ENCODE measurements at places on chromosomes 6 and 20.

DNA sequence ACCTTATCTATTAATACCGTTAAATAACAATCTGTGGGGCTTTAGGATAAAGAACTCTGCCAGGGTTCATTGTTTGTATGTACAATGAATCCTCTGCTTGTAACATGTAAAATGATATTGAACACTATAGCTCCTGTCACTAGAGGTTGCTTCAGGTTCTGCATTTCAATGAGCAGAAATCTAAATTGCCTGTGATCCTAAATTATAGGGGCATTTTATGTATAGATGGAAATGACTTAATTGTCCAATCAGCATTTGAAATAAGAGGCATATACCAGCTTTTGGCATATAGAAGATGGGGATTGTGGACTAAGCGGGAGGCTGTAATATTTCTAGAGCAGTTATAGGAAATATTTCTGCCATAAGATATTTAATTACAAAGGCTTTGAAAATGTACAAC, 2.0 kb downstream of the NCOA3 start:
- DNase-seq: no peak

DNA sequence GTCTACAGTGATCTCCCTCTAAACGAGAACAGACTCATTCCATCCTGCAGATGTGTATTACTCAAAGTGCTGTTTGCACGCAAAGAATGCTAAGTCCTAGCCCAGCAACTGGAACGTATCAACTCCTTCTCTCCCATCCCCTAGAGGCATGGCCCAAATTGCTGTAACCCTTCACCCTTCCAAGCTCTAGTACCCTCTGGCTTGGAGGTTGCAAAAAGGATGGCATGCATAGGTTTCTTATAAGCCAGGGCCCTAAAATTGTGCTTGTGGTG, 71.5 kb upstream of the TGM3 start:
- DNase-seq: no peak

GRCh38 chr20:63568986-63569949, 4.8 kb downstream of the HELZ2 start:
- DNase-seq: no peak

GRCh38 chr6:116827561-116828240, 1.2 kb downstream of the GPRC6A start:
- DNase-seq: no peak

- no peak for DNase-seq
These were observed 4.7 kb downstream of the NKX2-2 start for GRCh38 chr20:21509079-21509596.

- no peak for DNase-seq
These were observed 17.9 kb upstream of the TCFL5 start for GRCh38 chr20:62879275-62880146.

- no peak for DNase-seq
These were observed 372 bp downstream of the KIAA0408 start for GRCh38 chr6:127458817-127459216.

DNA sequence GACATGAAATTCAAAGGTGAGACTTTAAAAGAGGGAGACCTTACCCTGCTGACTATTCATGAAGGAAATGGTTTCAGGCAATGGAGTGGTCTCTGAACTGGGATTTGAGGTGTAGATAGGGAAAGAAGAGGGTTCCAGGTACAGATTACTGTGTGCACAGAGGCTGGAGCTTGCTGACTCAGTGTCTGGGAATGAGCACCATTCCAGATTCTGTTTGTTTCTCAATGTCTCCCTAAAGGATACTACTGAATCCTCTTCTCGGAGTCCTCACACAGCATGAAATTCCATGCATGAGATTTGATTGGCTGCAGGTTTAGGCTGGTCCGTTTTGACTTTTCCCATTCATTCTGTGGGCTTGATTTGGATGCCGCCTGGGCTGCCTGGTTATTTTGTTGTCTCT, 49.0 kb downstream of the PPP1R14C start:
- no peak for DNase-seq

GRCh38 chr6:162727322-162728182, at the start of the genes PACRG and PRKN:
Gene PACRG, plus strand, starts transcription at chr6:162727974.
Gene PRKN, minus strand, starts transcription at chr6:162727766.
- peak; percentile 100 for DNase-seq

DNA sequence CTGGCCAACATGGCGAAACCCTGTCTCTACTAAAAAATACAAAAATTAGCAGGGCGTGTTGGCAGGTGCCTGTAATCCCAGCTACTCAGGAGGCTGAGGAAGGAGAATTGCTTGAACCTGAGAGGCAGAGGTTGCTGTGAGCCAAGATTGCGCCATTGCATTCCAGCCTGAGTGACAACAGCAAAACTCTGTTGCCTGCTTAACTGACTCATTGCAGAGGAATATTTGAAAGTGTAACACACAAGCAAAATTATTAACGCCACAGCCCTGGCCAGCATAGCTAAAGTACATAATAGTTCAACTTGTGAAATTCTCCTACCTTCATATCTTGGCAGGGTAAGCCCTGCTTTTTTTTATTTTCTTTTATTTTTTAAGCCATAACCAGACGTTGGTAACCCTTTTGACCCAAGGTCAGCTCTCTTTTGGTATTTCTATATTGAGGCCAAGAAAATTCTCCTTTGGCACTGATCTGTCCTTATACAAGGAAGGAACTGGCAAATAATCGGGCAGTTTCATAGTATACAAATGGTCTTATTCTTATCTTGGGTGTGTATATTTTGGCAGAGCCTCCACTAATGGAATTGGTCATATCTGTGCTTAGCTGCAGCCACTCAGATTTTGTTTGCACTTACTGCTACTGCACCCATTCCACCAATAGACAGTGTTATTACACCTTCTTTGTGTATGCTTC, 4.0 kb upstream of the ADGRF5 start:
- DNase-seq: no peak

DNA sequence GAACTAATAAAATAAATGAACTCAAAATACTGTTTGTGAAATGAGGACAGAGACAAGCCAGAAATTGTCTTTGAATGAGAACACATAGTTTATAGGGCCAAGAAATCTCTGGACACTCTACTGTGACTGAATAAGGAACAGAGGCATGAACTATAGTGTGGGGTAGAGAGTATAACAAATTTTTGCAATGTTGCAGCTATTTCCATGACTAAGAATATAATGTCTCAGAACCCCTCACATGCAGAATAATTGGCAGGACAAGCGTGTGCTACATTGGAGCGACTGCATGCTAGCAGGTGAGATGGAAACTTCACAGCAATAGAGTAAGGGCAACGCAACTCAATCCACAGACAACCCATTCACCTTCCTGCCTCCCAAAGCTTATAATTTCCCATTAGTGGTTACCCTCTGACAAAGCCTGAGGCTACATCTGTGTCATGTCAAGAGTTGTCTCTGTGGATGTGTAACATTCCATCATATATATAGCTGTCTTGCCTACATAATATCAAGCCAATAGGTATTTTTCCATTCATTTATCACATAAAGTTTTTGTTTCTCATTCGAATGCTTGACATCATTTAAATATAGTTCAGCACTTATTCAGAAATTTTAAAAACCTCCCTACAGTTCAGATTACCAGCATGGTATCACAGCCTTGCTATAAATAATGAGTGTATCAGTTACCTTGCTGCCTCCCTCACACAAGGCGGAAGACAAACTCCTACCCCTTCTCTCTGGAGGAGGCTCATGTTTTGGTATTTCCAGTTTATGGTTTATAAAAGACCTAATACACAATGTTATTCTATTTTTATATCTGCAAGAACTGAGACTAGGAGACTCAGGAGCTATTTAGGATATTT, 47.9 kb upstream of the ECHDC1 start:
- no peak for DNase-seq

DNA sequence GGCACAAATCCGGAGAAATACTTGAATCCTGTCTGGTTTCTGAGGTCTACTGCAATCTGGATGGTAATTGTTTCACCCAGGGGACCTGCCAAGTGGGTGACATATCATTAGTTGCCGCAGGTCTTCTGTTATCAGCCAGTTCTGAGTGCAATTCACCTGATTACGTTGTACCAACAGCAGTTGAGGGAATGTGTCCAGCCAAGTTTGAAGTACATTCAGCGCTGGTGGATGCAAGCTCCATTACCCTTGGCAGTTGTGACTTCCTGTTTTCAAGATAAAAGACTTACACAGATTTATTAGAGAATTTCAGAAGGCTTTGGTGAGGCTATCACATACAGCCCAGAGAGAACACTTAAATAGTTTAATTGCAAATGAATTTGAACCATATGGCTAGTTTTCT, 42.8 kb downstream of the FNDC1 start:
- DNase-seq: no peak

DNA sequence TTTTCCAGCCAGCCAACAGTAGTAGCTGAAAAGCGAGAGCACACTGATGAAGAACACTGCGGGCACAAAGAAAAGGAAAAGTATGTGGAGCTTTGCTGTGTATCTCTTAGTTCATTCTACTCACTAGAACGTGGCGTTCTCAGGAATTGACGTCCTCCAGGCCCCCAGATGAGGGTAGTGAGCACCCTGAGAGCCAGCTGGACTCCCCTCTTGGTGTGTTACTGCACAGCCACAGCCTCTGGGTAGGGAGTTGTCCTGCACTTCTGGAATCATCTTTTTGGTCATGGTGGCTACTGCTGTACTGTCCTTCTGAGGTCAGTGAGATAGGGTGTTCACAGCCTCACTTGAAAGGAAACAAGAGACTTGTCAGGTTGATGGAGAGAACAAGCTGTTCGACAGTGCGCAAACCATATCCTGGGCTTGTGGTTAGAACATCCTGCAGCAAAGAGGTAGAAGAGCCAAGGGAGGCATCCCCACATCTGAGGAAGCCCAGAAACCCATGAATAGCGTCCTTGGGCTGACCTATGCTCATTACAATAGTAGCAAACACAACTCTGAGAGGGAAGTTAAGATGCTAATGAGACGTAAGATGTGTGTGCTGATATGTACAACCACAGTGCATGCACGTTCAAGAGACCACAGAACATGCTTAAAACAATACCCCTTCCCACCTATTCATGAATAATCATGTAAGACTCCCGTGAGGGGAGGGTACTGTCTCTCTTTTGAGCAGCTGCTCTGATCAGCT, 14.6 kb upstream of the HLA-F start:
- no peak for DNase-seq

- no peak for DNase-seq
These were observed 196.8 kb downstream of the SMOC2 start for GRCh38 chr6:168637834-168638233.

DNA sequence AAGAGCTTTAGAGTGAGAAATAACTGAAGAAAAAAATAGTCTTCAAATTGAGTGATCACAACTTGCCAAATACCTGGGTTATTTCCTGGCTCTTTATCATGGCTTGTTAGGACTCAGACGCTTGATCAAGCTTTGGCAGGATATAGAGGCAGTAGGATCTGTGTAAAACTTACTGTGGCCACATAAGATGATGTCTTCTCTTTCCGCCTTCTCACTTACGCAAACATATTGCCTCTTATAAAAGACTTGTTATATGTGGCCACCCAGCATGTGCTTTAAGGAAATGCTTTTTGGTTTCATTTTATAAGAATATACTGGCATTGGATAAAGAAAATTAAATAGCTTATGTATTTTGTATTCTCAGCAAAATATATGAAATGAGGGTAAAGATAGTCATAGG, 101.8 kb upstream of the AKIRIN2 start:
- DNase-seq: no peak

- no peak for DNase-seq
These were observed 574.1 kb upstream of the CHD6 start for GRCh38 chr20:42192321-42192720.

DNA sequence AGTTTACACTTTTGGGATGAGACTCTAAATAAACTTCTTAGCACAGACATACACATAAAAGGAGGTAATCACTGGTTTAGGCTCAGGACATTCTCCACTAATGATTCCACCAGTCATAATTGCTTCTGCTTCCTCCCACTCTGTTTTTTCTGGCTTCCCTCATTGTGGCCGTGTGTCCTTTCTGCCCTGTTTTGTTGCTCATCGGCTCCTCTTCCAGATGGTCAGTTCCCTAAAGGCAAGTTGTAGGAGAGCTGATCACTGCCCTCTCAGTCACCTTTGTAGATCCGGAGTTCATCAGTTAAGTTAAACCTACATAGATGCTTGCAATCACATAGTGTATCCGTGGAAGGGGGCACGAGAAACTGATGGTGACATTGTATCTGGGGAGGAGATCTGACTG, 200.5 kb upstream of the ARG1 start:
- DNase-seq: no peak

GRCh38 chr6:167666571-167667203, 160.0 kb upstream of the AFDN start:
- DNase-seq: no peak

GRCh38 chr6:31575335-31575901, at the start of gene TNF:
Gene TNF, plus strand, starts transcription at chr6:31575565. Its CDS starts 177 bp downstream, at chr6:31575742.
- DNase-seq: no peak

- DNase-seq: no peak
These were observed 1.2 kb upstream of the SRC start for GRCh38 chr20:37344506-37345338.

DNA sequence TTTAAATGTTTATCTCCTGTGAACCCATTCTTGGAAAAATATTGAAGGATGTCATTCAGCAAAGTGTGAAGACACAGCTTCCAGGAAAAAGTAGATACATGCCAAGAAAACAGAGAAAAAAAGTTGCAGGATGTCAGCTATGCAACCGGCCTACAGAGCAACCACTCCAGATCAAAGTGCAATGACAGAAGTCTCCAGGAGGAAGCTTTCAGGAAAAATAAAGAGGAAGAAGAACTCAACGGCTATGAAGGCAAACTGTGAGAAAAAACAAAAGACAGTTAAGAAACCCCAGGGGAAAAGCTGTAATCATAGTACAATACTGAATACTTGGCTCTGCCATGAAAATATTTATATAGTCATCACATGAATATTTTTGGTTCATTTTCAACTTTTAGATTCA, 30.6 kb downstream of the REPS1 start:
- DNase-seq: no peak

DNA sequence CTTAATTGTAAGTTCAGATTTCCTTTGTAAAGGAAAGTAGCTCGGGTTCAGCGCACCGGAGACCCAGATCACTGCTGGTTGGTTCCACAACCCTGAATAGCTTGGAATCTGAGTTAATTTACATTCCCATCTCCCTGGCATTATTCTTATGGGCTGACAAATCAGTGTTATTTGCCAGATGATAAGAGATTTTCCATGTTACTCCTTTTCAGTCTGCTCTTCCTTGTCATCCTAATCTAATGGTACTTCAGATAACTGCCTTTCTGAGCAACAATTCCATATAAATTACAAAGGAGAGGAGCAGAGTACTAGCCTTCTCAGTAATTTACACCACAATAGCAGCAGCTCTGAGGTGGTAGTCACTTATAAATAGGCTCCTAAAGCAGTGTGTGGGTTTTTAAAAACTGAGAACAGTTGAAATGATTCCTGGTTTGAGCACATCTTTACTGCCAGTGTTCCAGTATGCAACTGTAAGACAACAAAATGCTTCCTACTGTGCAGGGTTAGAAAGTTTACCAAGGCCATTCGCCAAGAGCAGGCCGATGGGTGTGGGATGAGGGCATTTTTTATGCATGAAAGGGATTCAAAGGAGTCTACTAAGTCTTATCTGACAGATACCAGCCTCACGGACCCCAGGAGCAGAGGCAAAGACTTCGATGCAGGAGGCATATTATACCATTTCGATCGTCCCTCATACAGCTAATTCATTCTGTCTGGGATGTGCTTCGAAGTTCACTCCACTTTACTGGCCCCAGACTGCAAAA, 89.7 kb downstream of the NDUFAF5 start:
- DNase-seq: no peak
